ENCODE measurements at places on chromosomes 7 and 10. TPM values are rescaled to one million over a fixed set of nuclear protein-coding genes. Genes with fewer than 3 reads are reported as not detected.

BPGM gene
- 16.5 TPM for polyA plus RNA-seq

JCAD gene
- polyA plus RNA-seq = 0.78 TPM

GPNMB gene
- 1.2 TPM for polyA plus RNA-seq

IFIT1B gene
- polyA plus RNA-seq = 0.10 TPM

FAM131B gene
- polyA plus RNA-seq = 4.7 TPM

UNCX gene
- not detected for polyA plus RNA-seq

UPF2 gene
- polyA plus RNA-seq = 72.0 TPM

C1GALT1 gene
- 58.2 TPM for polyA plus RNA-seq

MNX1 gene
- 0.14 TPM for polyA plus RNA-seq

INTS15 gene
- polyA plus RNA-seq = 7.0 TPM

OR13A1 gene
- polyA plus RNA-seq = 0.21 TPM

ZNF212 gene
- 10.8 TPM for polyA plus RNA-seq

ASZ1 gene
- not detected for polyA plus RNA-seq

C7orf33 gene
- not detected for polyA plus RNA-seq

ACSL5 gene
- 0.09 TPM for polyA plus RNA-seq

BAMBI gene
- 20.1 TPM for polyA plus RNA-seq

EN2 gene
- not detected for polyA plus RNA-seq

CALML5 gene
- polyA plus RNA-seq = 0.26 TPM

ABHD11 gene
- 18.7 TPM for polyA plus RNA-seq

EIF3B gene
- 106 TPM for polyA plus RNA-seq

LRRN3 gene
- 0.31 TPM for polyA plus RNA-seq

SLC13A1 gene
- not detected for polyA plus RNA-seq

CXCL12 gene
- 63.7 TPM for polyA plus RNA-seq

TMEM248 gene
- polyA plus RNA-seq = 40.2 TPM

SPACDR gene
- polyA plus RNA-seq = not detected

ZC3HAV1L gene
- 2.0 TPM for polyA plus RNA-seq

MRLN gene
- polyA plus RNA-seq = not detected

SFXN3 gene
- polyA plus RNA-seq = 0.68 TPM

AGFG2 gene
- 2.2 TPM for polyA plus RNA-seq

HKDC1 gene
- polyA plus RNA-seq = not detected

SH2D4B gene
- not detected for polyA plus RNA-seq

CPEB3 gene
- 0.82 TPM for polyA plus RNA-seq

CPN1 gene
- polyA plus RNA-seq = not detected

PTF1A gene
- not detected for polyA plus RNA-seq

Data from GM23338 (cell line).